Umbilical cord (tissue), 2 donors: ENCODE measurements at places on chromosomes 11 and 22. TPM values are rescaled to one million over a fixed set of nuclear protein-coding genes. Genes with fewer than 3 reads are reported as not detected.

DNA sequence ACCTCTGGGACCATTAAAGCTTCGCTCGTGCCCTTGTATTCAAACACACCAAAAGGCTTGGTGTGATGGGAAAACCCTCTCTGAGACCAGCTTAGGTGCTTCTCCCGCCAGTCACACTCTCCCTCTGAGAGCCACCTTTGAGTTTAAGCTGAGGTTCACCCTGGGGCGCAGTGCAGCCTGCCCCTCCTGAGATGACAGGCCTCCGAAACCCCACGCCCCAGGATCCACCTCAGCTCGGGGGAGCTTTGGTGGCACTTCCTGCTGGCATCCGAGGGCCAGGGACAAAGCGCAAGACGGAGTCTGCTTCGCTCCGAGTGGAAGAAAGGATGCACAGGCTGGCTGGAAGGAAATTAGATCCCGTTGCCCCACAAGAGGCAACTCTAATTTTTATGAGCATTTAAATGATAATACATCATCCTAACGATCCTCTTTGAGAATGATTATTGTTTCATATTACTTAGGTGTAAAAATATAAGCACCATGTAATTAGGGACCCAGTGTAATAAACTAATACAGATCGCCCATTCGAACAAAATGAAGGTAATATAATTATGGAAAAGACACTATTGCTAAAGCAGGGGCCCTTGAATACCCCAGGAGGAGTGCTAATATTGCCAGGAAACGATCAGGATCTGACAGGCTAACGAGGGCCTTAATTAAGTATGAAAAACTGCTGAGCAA, 134.7 kb downstream of the CEP164 start:
- DNase-seq = no peak

DNA sequence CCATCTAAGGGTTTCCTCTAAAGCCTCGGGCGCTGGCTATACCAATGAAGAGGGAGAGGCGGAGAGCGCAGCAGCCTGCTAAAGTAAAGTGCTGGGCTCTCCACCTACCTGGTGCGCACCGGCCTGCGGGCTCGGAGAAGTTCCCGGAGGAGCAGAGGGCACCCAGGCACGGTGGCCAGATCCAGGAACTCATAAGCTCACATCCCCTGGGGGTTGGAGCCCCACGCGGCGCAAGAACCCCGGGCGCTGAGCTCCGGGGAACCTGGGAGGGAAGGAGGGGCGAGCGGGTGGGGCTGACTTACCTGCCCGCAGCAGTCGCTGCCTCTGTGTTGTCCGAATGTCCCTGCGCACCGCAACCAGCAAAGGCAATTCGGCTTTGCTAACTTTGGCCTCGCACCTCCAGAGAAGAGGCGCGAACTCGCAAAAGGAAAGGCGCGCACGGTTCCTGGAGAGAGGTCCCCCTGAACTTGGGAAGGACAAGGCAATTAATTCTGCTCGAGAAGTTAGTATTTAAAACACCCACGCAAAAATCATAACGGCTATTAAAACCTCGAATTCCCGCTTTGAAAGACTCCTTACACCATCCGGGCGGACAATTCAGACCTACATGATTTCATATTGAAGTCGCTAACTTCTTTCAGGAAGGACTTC, 127.6 kb upstream of the C11orf58 start:
- DNase-seq = no peak

DNA sequence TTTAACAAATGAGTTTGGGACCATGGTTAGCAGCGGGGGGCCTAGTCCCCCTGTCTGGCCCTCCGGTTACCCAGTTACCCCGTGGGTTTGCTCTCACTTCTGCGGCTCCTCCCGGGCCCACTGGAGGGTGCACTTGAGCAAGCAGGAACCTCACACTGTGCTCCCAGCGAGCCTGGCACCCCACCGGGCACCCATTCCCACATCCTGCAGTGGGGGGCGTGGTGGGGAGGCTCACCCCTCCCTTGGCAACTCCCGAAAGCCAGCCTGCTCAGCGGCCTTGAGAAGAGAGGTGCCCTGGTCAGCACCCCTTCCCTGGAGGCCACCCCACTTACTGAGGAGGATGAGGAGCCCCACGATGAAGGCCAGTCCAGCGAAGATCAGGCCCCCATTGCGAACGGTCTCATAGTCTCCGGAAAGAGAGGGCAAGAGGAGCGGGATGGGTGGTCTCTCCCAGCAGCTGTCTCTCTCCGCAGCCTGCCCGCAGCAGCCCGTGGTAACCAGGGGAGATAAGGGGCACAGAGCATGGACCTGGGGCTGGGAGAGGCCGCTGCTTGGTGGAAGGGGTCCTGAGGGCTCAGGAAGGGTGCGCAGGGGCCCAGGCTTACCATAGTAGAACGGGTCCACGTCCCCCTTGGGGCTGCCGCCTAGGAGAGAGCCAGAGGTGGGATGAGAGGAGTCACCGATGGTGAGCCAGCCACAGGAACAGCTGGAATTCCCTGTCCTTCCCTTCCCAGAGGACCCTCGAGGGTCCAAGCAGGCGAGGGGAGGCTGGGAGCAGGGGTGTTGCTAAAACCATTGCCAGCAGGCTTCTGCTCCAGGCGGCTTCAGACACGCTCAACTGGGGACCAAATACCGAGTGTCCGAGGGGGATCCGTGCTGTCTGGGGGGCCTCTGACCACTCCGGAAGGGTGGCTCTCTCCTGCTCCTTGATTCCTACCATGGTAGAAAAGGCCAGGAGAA, 2.2 kb downstream of the FXYD2 start:
- DNase-seq = no peak

DNA sequence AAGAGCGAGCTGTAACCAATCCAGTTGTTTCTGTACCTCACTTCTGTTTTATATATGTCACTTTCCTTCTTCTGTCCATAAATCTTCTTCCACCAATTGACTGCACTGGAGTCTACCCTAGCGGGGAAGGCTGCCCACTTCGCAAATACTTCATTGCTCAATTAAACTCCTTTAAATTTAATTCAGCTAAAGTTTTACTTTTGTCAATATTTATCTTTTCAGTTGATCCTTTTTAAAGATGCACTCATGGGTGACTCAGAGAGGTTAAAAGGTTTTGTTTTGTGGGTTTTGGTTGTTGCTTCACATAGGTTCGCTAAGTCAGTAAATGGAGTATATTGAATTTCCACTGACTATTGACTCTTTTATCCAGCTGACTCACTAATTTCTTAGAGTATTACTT, 597.2 kb downstream of the DLG2 start:
- DNase-seq = no peak

- no peak for DNase-seq
Measured at GRCh38 chr11:1302041-1302460, 7.4 kb downstream of the TOLLIP start.

DNA sequence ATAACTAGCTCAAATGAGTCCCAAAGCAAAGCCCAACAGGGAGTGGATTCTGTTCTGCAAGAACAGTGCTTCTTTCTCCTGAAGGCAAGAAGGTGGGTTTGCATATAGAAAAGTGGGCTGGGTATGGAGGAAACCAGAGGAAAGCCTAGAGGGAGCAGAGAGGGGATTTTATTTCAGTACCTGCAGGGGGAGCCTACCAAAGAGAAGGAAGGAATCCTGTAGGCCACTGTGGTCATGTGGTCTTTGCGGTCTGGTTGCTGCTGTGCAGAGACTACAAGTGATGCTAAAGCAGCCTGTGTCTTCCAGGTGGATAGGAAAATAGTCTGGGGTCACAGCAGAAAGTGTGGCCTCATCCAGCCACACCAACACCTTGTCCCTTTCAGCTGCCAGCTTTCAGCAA, 33.2 kb upstream of the ZBTB16 start:
- DNase-seq = no peak

DNA sequence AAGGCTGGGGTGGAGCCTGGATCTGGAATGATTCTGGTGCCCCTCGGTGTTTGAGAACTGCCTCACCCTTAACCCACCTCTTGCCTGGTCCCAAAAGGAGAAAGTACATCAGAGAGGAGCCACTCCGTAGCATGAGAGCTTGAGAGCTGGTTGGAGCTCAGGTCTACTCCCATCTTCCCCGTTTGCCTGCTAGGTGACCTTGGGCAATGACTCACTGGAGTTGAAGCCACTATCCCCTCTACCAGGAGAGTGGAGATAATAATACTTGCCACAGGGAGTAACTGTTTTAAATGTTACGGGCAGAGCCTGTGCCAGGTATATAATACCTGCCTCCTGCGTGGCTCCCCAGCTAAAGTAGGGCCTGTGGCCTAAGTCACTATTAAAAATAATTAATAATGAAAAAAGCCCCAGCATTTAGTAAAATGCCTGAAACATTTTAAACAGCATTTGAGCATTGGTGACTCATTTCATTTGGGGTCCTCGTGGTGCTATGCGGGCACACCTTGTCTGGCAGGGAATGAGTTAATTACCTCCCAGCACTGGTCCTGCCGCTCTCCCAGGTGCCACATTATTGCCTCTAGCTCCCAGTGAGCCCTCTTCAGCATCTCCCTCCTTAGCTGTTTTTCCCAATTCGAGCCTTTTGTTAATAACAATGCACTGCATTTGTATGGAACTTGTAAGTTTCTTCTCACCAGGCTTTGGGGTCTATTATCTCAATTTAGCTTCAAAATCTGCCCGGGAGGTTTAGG, 22.5 kb downstream of the CYTH4 start:
- no peak for DNase-seq

DNA sequence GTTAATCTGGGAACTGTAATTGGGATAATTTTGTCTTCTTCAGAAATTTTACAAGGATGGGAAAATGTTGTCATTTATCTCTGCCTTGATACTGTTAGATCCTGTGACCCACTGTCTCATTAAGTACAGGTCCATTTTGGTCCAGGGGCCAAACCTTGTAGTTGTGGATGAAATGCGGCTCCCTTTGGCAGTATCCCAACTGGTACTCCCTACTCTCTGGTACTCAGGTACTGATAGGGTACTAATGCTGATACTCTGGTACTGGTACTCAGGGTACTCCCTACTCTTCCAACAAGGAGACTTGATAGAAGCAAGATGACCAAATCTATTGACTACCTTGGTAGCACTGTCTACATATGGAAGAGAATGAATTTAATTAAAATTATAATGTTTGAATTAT, 97.9 kb downstream of the GRAMD1B start:
- no peak for DNase-seq

GAL gene
- not detected for total RNA-seq

OR6T1 gene
- 1.2 TPM for total RNA-seq

TRPM5 gene
- total RNA-seq = not detected

TIGD3 gene
- total RNA-seq = 1.4 TPM

KLHDC7B gene
- total RNA-seq = 6.0 TPM

OR51I1 gene
- total RNA-seq = 6.3 TPM
